ENCODE measurements at places on chromosomes 1 and 21.

DNA sequence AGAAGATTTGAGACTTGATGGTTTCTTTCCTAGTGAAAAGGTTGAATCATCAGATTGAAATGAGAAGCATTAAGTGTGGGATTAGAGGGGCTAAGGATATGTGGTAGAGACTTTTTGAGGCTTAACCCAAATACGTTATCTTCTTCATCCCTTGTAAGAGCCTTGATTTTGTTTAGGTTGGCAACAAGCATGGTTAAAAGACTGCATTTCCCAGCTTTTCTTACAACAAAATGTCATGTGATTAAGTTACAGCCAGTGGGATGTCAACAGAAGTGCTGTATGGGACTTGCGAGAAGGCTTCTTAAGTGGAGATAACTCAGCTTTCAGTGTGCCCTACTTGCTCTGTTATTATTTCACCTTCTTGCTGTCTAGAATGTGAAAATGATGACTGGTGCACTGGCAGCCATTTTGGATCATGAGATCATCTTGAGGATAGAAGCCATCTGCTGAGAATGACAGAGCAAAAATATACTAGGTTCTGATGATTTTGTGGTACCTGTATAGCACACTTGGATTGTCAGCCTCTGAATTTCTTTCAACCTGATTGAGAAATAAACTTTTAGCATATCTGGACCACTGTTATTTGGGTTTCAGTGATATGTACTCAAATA lies 41.3 kb upstream of the GNG12 start:
- no peak for DNase-seq

GRCh38 chr1:182725259-182726255 lies 41.2 kb upstream of the RGS8 start:
- DNase-seq, result no peak

DNA sequence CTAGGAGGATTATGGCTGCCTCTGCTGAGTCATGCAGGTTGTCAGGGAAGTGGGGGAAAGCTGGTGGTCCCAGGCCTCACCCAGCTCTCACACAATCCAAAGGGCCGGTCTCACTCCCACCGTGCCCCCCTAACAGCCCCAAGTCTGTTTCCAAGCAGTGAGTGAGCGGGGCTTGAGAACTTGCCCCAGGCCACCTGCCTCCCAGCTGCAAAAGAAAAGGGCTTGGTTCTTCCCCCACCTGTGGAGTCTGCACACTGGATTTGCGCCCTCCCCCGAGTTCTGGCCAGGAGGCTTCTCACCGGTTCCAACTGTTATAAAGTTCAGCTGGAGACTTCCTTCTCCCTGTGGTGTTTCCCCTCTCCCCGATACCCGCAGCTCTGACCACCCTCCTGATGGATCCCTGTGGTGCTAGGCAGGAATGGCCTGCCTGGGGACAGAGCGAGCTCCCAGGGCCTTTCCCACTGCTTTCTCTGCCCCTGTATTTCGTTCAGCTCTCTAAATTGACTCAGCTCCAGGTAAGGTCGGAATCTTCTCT lies 222.3 kb downstream of the BARHL2 start:
- no peak for DNase-seq

- no peak for DNase-seq
These were observed 105.2 kb downstream of the MRPL39 start for GRCh38 chr21:25501996-25502665.

GRCh38 chr1:1146026-1146425 lies 27.7 kb upstream of the TTLL10 start:
- DNase-seq, result no peak

- DNase-seq, result no peak
These were observed 349.7 kb downstream of the LMX1A start for GRCh38 chr1:165006831-165007230.

GRCh38 chr1:209879539-209879938 lies 51.8 kb downstream of the UTP25 start:
- no peak for DNase-seq

- DNase-seq, result no peak
These were observed 15.4 kb upstream of the COA6 start for GRCh38 chr1:234357831-234358230.

DNA sequence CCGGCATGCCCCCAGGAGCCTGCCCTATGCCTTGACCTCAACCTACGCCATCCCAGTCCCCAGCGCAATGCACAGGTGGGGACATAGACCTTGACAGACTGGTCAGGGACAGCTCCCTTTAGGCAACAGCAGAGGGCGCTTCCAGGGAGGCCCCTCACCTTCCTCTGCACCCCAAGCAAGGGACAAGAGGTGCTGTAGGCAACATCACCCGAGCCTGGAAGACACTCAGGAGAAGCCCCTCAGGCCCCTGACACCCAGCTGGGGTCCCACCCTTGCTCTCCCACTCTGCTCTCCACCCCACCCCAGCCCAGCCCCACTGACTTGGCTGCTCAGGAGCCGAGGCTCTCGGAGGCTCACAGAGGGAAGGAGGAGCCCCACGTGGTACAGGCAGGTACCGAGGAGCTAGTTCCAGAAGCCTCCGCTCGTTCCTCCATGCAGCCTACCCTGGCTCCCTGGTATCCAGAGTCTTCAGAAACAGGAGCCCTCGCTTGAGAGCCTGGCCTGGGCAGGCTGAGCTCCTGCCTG lies 2.4 kb upstream of the WNT3A start:
- no peak for DNase-seq

DNA sequence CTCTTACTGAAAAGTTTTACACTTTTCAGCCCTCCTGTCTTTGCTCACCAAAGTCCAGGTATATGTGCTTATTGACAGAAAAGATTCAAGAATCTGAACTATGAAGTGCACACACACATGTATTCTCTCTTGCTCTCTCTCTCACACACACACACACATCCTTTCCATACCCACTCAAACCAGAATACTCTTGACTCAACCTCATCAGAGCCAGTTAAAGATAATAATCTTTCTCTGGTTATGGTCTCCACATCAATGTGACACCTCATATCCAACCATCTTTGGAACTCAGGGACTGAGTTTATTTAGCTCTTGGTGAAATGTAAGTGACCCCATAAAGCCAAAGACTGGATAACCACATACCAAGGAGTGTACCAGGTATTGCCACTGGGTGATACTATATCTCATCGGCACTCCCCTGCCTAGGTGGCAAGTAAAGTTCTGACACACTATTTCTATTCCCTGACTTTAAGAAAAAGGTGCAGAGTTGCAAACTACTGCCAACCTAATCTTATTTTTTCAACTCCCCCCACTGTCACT lies 24.9 kb upstream of the RGS8 start:
- no peak for DNase-seq

GRCh38 chr1:42282024-42282579 lies 52.9 kb downstream of the FOXJ3 start:
- DNase-seq, result no peak

DNA sequence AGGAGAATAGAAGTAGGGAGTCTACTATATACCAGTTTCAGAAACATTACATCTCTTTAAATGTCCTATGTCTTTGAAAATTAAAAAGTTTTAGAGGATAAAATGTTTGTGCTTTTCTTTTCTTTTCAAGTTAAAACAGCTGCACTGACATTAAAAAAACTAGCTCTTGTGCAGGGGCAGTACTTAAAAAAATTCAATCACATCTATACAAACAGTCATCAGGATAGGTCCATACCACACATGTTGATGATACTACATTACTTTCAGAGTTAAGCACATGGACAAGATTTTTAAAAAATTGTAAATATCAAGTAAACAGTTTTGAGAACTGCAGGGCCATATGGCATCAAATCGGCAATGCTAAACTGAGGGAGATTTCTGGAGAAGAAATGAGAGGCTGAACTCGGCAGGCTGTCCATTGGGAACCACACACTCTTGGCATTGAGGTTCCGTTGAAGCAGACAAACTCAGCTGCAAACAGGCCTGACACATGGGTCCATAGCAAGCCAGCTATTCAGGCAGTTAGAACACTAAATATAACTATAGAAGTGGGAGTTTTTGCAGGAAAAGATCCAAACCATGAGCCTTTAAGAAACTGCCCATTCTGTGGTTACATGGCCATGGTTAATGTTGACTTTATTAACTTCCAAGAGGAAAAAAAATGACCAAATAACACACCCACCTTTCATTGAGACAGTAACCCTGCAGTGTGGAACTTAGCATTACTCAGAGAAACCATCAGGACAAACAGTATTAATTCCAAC lies 84.5 kb upstream of the BCL10 start:
- no peak for DNase-seq

DNA sequence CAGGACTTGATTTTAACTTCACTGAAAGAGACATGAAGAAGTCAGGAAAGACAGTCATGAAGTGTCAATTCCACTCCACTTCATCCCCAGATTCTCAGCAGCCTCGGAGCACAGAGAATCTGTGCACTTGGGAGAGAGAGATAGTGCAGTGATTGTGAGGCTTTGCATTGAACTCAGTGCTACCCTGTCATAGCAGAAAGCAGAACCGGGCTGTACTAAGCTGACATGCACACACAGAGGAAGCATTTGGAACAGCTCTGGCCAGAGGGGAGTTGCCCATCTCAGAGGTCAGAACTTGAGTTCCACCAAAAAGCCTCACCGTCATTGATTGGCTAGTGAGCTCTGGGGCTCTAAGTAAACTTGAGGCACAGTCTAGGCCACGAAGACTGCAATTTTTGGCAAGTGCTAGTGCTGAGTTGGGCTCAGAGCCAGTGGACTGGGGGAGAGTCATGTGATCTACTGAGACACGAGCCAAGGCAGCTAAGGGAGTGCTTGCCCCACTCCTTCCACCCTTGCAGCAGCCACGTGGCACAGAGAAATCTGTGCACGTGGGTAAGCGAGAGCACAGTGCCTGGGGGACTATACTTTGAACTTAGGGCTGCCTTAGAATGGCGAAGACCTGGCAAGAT lies 810.2 kb upstream of the ADAMTS5 start:
- no peak for DNase-seq

DNA sequence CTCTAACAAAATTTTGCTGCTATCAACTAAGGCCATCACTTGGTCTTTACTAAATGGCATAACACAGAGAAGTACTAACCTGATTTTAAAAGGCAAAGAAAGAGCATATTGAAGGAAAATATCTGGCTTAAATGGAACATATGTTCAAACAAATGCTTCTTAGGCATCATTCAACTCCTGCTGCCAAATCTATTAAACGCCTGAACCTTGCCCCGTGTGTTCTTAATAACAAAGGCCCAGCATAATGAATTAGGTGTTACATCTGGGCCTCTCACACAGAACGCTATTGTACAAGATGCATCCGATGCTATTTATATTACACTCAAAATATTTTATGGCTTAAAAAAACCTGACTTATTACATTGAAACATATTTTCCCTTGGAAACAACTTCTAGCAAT lies 48.4 kb downstream of the B3GALNT2 start:
- DNase-seq, result no peak

GRCh38 chr1:244860914-244861610 lies 3.3 kb downstream of the HNRNPU start:
- no peak for DNase-seq

DNA sequence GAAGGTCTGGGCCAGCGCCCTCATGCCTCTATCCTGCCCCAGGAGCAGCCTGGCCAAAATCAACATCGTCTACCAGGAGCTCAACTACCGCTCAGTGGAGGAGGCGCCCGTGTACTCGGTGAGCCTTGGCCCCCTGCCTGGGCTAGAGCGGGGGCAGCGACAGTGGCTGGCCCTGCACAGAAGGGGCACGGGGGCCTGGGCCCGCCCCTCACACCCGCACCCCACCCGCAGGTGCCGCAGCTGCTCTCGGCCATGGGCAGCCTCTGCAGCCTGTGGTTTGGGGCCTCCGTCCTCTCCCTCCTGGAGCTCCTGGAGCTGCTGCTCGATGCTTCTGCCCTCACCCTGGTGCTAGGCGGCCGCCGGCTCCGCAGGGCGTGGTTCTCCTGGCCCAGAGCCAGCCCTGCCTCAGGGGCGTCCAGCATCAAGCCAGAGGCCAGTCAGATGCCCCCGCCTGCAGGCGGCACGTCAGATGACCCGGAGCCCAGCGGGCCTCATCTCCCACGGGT lies 10.8 kb downstream of the SCNN1D start:
- peak; percentile 35 for DNase-seq

- DNase-seq, result no peak
These were observed 50.9 kb downstream of the TARBP1 start for GRCh38 chr1:234427950-234428646.

- no peak for DNase-seq
These were observed 46.1 kb upstream of the FMO2 start for GRCh38 chr1:171138980-171139379.

DNA sequence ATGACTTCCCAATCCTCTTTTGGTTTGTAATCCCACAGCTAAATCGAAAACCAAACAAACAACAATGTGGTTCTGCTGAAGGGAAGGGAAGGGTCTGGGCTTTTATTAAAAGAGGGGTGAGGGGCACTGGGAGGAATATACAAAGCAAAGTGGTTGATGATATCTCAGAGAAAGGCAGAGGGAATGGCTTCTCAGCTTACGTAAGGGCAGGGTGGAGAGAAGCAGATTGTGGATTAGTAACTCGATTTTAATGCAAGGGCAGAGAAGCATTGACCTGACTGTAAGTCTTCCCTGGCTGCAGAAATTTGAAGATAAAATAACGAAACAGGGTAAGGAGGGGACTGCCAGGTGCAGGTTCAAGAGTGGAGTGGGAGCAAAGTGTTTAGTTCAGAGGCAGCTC lies 438.2 kb upstream of the LRRC7 start:
- no peak for DNase-seq

GRCh38 chr1:199512037-199512710 lies 515.3 kb upstream of the NR5A2 start:
- peak; percentile 37 for DNase-seq

GRCh38 chr21:43978060-43978459 lies 34.0 kb upstream of the TRAPPC10 start:
- no peak for DNase-seq

DNA sequence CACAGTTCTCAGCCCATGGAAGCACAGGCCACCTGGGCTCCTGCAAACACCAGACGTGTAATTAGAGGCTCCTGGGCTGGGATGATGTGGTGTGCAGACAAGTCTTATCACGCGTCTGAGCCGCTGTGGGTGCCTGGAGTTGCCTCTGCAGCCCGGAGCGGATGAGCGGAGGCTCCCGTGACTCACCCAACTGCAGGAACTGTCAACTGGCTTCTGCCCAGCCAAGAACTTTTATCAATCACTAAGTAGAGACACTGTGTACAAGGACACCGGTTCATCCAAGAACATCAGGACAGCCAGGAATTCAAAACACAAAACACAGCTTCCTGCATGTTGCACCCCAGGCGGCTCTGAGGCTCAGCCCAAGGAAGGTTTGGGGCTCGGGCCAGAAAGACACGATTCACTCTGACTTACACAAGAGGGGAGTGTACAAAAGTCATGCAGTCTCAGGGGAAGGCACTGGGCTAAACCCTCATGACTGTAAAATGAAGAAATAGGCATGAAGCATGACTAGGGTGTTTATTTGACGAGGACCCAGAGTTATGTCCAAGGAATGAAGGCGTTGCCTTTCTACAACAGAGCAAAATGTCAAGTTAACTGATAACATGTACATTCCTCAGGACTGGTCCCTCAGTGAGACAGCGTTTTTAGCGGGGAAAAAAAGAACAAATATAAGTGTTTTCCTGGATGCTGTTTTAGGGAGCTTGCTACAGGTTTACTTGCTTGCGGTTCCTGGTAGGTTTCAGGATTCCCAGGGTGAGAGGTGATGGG lies 21.1 kb downstream of the ERRFI1 start:
- DNase-seq, result no peak

GRCh38 chr1:1120866-1121591 lies 5.1 kb upstream of the C1orf159 start:
- DNase-seq, result no peak

Data from NCI-H187 (cell line).